ENCODE measurements at places on chromosomes 3 and 15.
A peak's percentile ranks its signal among the peaks of the same experiment; 100 is the strongest.

DNA sequence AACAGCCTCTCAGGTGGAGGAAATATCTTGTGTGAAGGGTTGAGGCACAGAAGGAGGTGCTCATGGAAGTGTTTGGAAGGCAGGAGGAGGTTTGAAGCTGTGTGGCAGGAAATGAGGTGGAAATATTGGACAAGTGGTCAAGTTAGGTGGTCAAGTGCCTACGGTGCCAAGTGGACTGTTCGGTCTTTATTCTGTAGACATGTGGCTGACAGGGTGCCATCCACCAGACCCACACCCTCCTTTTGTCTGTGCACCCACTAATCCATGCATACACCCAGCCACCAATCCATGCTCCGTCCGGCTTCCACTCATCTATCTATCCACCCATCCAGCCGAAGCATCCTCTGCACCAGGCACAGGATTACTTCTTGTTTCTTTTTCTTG lies 2.2 kb downstream of the SLC6A20 start:
- DNase-seq = no peak

- DNase-seq = no peak
These were observed 28.2 kb downstream of the CLDN1 start for GRCh38 chr3:190294030-190294429.

- DNase-seq = no peak
These were observed 21.6 kb downstream of the B4GALT4 start for GRCh38 chr3:119219069-119219468.

- DNase-seq = no peak
These were observed 5.9 kb downstream of the TGM4 start for GRCh38 chr3:44880284-44880683.

DNA sequence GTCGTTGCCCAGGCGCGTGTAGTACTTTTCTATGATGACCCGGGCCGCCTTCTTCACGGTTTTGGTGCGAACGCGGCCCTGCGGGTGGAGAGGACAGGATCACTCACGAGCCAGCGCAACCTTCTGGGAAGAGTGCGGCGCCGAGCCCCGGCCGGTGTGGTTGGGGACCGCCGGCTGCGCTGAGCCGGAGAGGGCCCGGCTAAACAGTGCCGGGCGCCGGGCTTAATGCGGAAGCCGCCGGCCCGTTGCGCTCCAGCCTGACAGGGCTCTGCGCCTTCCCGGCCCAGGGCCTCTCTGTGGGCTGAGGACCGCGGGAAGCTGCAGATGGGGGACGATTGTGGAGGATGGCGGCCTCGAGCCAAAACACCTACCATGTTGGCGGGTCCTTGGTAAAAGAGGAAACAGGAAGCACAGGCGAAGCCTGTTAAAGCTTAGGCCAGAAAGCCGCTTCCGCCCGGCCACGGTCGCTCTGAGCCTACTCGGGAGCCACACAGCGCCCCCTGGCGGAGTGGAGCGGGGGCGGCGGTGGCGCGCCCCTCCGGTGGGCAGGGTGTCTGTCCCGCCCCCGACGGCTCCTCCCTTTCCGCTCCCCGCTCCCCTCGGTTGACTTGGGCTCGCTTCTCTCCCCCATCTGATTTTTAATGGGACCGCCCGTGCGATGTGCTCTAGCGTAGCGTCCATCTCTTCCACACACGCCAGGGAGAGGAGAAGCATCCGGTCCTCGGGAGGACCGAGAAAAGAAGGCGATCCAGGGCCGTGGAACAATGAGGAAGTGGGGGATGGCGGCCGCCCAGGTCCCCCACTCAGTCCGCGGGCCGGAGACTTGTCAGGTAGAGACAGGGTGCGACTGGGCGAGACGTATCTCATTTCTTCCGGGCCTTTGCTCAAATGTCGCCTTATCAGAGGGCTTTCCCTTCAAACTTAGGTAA lies at the start of gene RPS17:
RPS17 (minus strand) TSS at position 403 of the 929 bp plus-strand sequence; CDS start at position 374, 29 bp downstream.
- peak; percentile 99 for DNase-seq

DNA sequence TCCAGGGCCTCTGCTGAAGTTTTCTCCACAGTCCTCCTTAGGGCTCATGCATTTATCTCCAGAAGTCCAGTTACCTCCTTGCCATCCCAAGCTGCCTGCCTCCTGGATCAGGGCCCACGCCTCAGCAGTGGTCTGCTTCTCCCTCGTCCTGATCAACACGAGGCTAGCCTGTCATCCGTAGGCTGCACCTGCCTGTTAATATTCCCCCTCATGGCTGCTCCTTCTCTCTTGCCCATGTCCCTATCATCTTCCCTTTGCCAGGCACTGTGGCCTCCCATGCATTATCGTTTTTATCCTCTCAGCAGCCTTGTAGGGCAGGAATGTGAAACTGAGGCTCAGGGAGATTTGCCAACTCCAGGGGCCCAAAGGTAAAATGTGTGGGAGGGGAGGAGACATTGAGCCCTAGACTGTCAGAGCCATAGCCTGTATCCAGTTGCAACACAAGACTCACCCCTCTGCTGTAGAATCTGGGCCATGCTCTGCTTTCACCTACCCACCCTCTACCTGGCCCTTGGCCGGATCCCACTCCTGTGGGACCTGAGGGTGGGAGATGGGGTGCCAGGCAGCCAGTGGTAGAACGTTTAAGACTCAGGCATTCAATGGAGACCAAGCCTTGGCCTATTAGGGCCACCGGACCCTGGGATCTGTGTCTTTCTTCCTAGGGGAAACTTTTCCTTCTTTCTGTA lies 4.6 kb downstream of the GRM2 start:
- no peak for DNase-seq

- no peak for DNase-seq
These were observed 117.6 kb downstream of the IL5RA start for GRCh38 chr3:2992534-2992933.

DNA sequence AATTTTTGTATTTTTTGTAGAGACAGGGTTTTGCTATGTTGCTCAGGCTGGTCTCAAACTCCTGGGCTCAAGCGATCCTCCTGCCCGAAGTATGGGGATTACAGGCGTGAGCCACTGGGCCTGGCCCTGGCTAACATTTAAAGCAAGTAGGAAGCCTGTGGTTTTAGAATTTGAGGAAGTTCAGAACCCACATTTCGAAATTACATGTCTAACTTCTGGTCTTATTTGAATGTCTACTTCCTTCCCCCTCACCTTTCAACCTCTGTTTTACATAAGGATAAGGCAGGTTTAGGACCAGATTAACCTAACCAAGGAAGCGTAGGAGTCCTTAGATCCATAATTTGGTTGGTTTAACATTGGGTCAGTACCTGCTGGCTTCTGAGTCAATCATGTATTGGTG lies 120.5 kb upstream of the PROK2 start:
- no peak for DNase-seq

DNA sequence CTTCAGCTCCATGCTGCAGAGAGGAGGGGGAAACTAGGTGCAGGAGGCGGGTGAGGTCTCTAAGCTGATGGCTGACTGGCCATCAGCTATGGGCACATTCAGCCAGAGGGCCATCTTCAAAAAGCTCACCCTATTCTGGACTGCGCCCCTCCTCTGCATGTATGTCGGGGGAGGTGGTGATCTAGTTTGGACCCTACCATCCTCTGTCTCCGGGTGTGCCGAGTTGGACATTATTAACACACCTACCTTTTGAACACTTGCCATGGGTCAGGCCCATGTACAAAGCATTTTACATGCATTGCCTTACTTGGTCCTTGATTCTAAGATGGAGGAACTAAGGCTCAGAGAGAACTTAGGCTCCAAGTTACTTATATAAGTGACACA lies 1.4 kb downstream of the NISCH start:
- DNase-seq = no peak

DNA sequence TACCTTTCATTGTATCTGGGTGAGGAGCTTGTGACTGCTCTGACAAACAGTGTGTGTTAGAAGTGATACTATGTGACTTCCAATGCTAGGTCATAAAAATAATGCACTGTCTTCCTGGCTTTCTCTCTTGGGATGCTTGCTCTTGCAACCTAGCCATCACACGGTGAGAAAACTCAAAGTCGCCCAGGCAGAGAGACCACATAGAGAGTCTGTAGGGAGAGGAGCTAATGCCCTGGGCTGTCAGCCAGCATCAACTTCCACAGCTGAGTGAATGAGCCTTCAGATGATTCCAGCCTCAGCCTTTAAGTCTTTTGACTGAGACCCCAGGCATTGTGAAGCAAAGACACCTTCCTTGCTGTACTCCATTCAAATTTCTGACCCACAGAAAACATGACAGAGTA lies 220.6 kb upstream of the SGO1 start:
- DNase-seq = no peak

DNA sequence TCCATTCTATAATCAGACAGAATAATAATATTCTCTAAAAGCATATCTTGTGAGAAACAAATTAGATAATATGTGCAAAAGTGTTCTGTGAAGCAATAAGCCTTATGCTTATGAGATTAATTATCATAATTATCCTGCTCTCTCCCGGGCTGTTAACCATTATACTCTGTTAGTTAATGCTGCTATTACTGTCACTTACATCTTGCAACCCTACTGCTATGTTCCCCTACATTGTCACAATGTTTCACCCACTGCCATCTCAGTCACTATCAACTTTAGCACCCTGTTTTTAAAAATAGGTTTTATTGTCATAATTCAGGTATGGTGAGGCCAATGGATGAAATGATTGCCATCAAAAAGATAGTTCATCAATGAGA lies 15.2 kb upstream of the KLHL24 start:
- no peak for DNase-seq

DNA sequence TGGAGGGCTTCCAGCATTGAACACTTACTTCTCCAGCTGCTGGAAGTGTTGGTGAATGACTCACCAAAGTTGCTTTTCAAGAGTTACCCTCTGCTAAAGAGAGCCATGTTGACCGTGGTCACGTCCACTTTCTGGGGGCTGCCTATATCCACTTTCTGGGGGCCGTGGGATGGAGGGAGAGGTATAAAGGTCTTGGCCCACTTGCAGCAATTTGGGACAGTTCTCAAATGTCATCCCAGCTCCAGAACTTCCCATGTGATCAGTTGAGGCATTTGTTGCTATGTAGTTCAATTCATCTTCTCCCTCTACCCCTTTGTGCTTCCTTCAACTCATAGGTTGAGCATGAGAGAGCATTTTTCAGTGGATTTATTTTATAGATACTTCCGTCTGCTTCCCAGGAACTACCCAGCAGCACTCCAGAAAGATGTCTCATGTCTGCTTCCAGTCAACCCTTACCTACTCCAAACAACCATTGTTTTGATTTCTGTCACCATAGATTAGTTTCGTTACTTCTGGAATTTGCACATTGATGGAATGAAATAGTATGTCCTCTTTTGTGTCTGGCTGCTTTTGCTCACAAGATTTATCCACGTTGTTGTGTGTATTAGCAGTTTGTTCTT lies 130.6 kb downstream of the TCF12 start:
- DNase-seq = no peak

DNA sequence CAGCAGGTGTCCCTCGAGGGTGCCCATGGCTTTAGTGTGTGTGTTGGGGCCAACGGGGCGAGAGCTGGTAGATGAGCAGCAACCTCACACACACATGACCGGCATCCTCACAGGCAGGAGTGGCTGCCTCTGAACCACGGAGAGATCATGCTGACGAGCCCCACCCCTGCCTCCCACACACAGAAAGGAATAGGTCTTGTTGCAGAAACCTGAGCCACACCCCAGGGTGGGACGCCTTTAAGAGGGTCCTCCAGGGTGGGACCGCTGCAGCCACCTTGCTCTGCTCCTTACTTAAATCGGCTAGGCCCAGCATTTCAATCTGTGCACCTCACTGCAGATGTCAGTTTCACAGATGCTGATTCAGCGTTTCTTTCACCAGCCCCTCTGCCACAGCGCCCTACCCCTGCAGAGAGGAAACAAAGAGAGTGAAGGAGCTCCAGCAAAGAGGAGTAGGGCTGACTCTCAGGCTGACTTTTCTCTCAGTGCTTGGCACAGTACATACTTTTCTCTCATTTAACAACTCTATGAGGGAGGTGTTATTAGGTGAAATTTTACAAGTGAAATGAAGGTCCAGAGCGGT lies 61.2 kb upstream of the EPHB3 start:
- no peak for DNase-seq

DNA sequence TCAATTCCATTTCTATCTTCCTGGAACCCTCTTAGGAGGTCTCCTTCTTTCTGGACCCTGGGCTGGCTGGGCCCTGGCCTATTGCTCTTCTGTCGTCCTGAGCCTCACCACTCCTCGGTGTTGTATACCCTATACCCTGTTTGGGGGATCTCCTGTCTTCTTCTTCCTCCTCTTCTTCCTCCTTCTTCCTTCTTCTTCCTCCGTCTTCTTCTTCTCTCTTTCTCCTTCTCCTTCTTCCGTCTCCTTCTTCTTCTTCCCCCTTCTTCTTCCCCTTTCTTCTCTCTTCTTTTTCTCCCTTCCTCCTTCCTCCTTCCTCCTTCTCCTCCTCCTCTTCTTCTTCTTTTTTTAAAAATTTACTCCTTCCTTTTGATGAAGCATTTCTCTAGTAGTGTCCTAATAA lies 30.4 kb upstream of the FXR1 start:
- DNase-seq = no peak

- DNase-seq = no peak
These were observed 90.1 kb downstream of the FNDC3B start for GRCh38 chr3:172129498-172129849.

GRCh38 chr15:31484986-31485385 lies 158.4 kb downstream of the KLF13 start:
- DNase-seq = no peak
